ENCODE measurements at places on chromosomes 6 and 20. TPM values are rescaled to one million over a fixed set of nuclear protein-coding genes. Genes with fewer than 3 reads are reported as not detected.
A peak's percentile ranks its signal among the peaks of the same experiment; 100 is the strongest.

DNA sequence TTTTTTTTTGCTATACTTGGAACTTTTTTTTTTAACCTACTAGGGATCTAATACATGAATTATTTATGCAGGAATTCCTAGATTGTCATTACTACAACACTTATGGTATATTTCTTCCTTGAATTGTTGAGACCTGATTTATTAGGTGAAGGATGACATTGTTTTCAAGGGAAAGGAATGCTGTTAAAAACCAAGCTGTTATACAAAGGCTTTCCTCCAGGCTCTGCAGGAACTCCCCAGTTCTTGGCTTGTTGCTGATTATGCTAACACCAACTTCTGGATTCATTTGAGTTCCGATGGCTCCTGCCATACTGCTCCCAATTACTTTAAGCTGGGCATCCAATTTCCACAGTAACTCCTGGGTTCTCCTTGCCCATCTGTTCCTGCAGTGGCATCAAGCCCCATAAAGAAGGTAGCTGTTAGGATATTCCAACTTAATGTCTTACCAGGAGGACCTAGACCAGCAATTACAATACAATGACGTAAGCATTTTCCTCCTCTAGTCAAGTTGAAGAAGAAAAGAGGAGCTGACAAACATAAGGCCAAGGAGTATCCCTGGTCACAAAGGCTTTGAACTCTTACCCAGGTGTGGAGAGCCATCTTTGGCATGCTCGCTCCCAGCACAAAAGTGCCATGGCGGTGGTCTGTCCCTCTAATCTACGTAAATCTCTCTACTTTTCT lies 215.9 kb upstream of the AGPAT4 start:
- peaks cover under 1% of the 10 kb centered on the region for H3K4me1 ChIP-seq
- no peak overlapping the region for H3K4me3 ChIP-seq
- no peak overlapping the region for H3K27ac ChIP-seq
- no peaks in the 10 kb centered on the region for H3K27me3 ChIP-seq
- no peak for DNase-seq

GRCh38 chr6:138145402-138145801 lies 16.3 kb upstream of the ARFGEF3 start:
- no peaks in the 10 kb centered on the region for H3K27me3 ChIP-seq
- no peaks in the 10 kb centered on the region for H3K36me3 ChIP-seq
- no peak overlapping the region for H3K4me3 ChIP-seq
- H3K27ac ChIP-seq = no peak overlapping the region

- H3K27me3 ChIP-seq = no peaks in the 10 kb centered on the region
- no peak for DNase-seq
- no peak overlapping the region for H3K27ac ChIP-seq
Measured at GRCh38 chr6:47007657-47008396, 34.3 kb downstream of the ADGRF1 start.

GRCh38 chr6:89574910-89575561 lies 63.5 kb downstream of the LYRM2 start:
- H3K27ac ChIP-seq = no peak overlapping the region
- DNase-seq = no peak
- no peaks in the 10 kb centered on the region for H3K27me3 ChIP-seq

- H3K36me3 ChIP-seq = no peaks in the 10 kb centered on the region
- H3K4me1 ChIP-seq = no peaks in the 10 kb centered on the region
- H3K27ac ChIP-seq = no peak overlapping the region
- H3K27me3 ChIP-seq = no peaks in the 10 kb centered on the region
- no peak for DNase-seq
- no peak overlapping the region for H3K4me3 ChIP-seq
Measured at GRCh38 chr6:56814802-56815201, 140.1 kb upstream of the BEND6 start.

GRCh38 chr6:26272171-26272637 lies 92.8 kb upstream of the BTN3A2 start:
- peak overlapping the region; percentile 64 for H3K27ac ChIP-seq
- no peaks in the 10 kb centered on the region for H3K27me3 ChIP-seq
- H3K4me1 ChIP-seq = peaks cover 2% of the 10 kb centered on the region

GRCh38 chr6:47133230-47134000 lies 91.3 kb upstream of the ADGRF1 start:
- no peak overlapping the region for H3K4me3 ChIP-seq
- no peaks in the 10 kb centered on the region for H3K36me3 ChIP-seq
- peaks cover 2% of the 10 kb centered on the region for H3K4me1 ChIP-seq
- H3K27me3 ChIP-seq = no peaks in the 10 kb centered on the region
- DNase-seq = no peak

- no peak for DNase-seq
- H3K27me3 ChIP-seq = peaks cover 12% of the 10 kb centered on the region
- H3K36me3 ChIP-seq = no peaks in the 10 kb centered on the region
- no peak overlapping the region for H3K27ac ChIP-seq
- no peak overlapping the region for H3K4me3 ChIP-seq
- H3K4me1 ChIP-seq = no peaks in the 10 kb centered on the region
Measured at GRCh38 chr6:28978959-28979561, 26.1 kb downstream of the ZNF311 start.

GRCh38 chr20:11755071-11755841 lies 162.4 kb upstream of the BTBD3 start:
- no peak overlapping the region for H3K27ac ChIP-seq
- H3K4me1 ChIP-seq = no peaks in the 10 kb centered on the region
- no peaks in the 10 kb centered on the region for H3K36me3 ChIP-seq
- no peak overlapping the region for H3K4me3 ChIP-seq
- no peaks in the 10 kb centered on the region for H3K27me3 ChIP-seq

DNA sequence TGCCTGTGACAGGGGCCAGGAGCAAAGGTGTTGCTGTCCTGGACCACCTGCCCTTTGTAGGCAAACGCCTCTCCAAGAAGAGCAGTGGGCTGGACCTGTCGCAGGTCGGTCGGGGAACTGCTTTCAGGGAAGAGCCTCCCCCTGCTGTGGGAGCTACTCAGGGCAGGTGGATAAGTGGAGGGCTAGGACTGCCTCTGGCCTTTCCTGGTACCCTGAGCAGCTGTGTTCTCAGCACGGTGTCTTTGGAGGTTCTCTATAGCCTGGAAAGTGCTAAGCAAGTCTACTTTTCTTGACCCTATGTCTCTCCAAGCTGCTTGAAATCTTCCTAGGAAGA lies 35.0 kb downstream of the BPIFB1 start:
- H3K27me3 ChIP-seq = no peaks in the 10 kb centered on the region
- DNase-seq = no peak
- H3K4me1 ChIP-seq = no peaks in the 10 kb centered on the region
- no peak overlapping the region for H3K4me3 ChIP-seq
- no peak overlapping the region for H3K27ac ChIP-seq

- H3K36me3 ChIP-seq = no peaks in the 10 kb centered on the region
- H3K27ac ChIP-seq = no peak overlapping the region
- no peak overlapping the region for H3K4me3 ChIP-seq
- DNase-seq = no peak
- no peaks in the 10 kb centered on the region for H3K27me3 ChIP-seq
Measured at GRCh38 chr6:143759666-143760065, 81.9 kb downstream of the PHACTR2 start.

DNA sequence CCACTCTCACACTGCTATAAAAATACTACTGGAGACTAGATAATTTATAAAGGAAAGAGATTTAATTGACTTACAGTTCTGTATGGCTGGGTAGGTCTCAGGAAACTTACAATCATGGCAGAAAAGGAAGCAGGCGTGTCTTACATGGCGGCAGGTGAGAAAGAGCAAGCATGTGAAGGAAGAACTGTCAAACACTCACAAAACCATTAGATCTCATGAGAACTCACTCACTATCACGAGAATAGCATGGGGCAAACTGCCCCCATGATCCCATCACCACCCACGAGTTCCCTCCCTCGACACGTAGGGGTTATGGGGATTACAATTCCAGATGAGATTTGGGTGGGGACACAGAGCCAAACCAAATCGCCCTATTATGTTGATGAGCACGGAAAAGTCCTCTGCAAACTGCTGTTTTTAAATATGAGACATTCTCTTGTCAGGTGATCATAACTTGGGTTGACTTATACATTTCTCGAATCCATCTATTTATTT lies 133.5 kb downstream of the AIG1 start:
- no peaks in the 10 kb centered on the region for H3K27me3 ChIP-seq
- no peaks in the 10 kb centered on the region for H3K4me1 ChIP-seq
- H3K27ac ChIP-seq = no peak overlapping the region
- no peak overlapping the region for H3K4me3 ChIP-seq
- no peaks in the 10 kb centered on the region for H3K36me3 ChIP-seq
- DNase-seq = no peak

GRCh38 chr20:61300709-61301108 lies 48.6 kb downstream of the CDH4 start:
- no peaks in the 10 kb centered on the region for H3K27me3 ChIP-seq
- H3K4me3 ChIP-seq = no peak overlapping the region
- H3K4me1 ChIP-seq = no peaks in the 10 kb centered on the region
- H3K27ac ChIP-seq = no peak overlapping the region
- peak; percentile 55 for DNase-seq

DNA sequence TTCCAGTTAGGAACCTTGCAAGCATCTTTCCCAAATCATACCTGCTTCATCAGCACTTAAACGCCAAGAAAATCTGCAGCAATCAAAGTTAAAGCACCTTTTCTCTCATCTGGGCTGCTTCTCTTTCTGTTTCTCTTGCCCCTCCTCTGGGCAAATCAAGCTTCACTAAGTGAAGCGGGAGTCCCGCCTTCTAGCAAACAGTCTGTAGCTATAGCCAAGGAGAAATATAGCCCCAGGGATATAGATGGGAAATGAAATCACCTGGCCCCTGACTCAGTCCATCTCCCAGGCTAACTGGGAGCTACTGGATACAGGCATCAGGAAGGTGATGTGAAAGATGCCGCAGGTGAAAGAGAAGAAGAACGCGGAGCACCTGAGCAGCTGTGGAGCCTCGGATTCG lies 481.9 kb downstream of the C6orf118 start:
- H3K27me3 ChIP-seq = no peaks in the 10 kb centered on the region
- no peaks in the 10 kb centered on the region for H3K4me1 ChIP-seq
- no peaks in the 10 kb centered on the region for H3K36me3 ChIP-seq
- H3K27ac ChIP-seq = no peak overlapping the region
- H3K4me3 ChIP-seq = no peak overlapping the region

- H3K36me3 ChIP-seq = no peaks in the 10 kb centered on the region
- H3K4me3 ChIP-seq = no peak overlapping the region
- peaks cover 9% of the 10 kb centered on the region for H3K4me1 ChIP-seq
- no peak for DNase-seq
- peaks cover 50% of the 10 kb centered on the region for H3K27me3 ChIP-seq
- no peak overlapping the region for H3K27ac ChIP-seq
Measured at GRCh38 chr6:149940672-149940982, 1.2 kb upstream of the ULBP2 start.

GRCh38 chr6:57432919-57433684 lies 115.7 kb downstream of the PRIM2 start:
- no peaks in the 10 kb centered on the region for H3K36me3 ChIP-seq
- no peak overlapping the region for H3K4me3 ChIP-seq
- DNase-seq = no peak
- H3K27me3 ChIP-seq = no peaks in the 10 kb centered on the region
- no peak overlapping the region for H3K27ac ChIP-seq
- H3K4me1 ChIP-seq = no peaks in the 10 kb centered on the region

DNA sequence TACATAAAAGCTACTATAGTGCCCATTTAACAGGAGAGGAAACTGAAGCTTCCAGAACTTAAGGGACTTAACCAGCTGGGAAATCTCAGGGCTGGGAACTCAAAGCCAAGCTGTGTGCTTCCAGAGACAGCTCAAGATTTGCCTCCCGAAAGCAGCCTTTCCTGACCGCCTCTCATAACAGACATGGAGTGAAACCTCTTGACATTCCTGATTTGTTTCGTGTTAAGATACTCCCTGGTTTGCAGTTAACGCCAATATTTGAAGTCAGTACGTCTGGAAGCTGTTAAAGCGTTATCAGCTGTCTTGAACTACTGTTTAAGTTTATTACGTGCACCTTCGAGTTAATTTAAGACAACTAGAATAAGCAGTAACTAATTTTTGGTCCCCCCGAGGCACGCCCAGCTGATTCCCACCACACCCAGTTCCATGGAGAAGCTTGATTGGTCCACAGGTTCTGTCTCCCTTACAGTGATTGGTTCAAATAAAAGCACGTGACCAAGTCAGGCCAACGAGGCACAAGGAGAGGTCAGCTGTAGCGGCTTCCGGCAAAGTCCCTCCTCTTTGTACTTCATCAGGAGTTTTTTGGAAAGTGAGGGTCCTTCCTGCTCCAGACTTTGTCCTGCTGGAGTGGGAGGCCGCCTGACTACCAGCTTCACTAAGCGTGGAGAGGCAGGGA lies 8.9 kb upstream of the TCP11 start:
- DNase-seq = no peak
- no peaks in the 10 kb centered on the region for H3K27me3 ChIP-seq
- no peak overlapping the region for H3K4me3 ChIP-seq
- no peaks in the 10 kb centered on the region for H3K36me3 ChIP-seq

GRCh38 chr20:39946053-39946810 lies 742.8 kb downstream of the MAFB start:
- no peaks in the 10 kb centered on the region for H3K36me3 ChIP-seq
- H3K4me3 ChIP-seq = no peak overlapping the region
- no peaks in the 10 kb centered on the region for H3K4me1 ChIP-seq
- no peaks in the 10 kb centered on the region for H3K27me3 ChIP-seq

- H3K36me3 ChIP-seq = peaks cover 7% of the 10 kb centered on the region
- H3K27ac ChIP-seq = no peak overlapping the region
- no peak for DNase-seq
- no peaks in the 10 kb centered on the region for H3K4me1 ChIP-seq
Measured at GRCh38 chr20:56483970-56484369, 15.5 kb downstream of the RTF2 start.

GRCh38 chr20:20603339-20603990 lies 109.0 kb downstream of the RALGAPA2 start:
- DNase-seq = peak; percentile 40
- no peak overlapping the region for H3K4me3 ChIP-seq
- no peaks in the 10 kb centered on the region for H3K36me3 ChIP-seq
- no peak overlapping the region for H3K27ac ChIP-seq

DNA sequence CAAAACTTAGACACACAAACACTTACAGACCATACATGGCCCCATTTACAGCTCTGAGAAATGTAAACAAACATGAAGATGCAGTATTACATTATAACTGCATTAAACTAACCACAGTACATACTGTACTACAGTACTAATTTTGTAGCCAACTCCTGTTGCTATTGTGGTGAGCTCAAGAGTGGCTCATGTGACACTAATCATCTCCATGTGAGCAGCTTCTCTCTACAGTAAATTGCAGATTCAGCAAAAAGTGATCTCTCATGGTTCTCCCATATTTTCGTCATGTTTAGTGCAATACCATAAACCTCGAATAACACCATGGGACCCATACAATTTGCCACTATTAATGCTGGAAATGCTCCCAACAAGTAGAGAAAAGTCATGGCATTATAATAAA lies 860.4 kb downstream of the EPHA7 start:
- H3K27ac ChIP-seq = no peak overlapping the region
- no peak overlapping the region for H3K4me3 ChIP-seq
- DNase-seq = no peak
- no peaks in the 10 kb centered on the region for H3K36me3 ChIP-seq
- no peaks in the 10 kb centered on the region for H3K27me3 ChIP-seq

GRCh38 chr6:30565772-30566171 lies 5.5 kb upstream of the ABCF1 start:
- no peak overlapping the region for H3K4me3 ChIP-seq
- H3K4me1 ChIP-seq = peaks cover 9% of the 10 kb centered on the region
- H3K27ac ChIP-seq = no peak overlapping the region
- H3K36me3 ChIP-seq = peaks cover 2% of the 10 kb centered on the region
- H3K27me3 ChIP-seq = no peaks in the 10 kb centered on the region

The IPCEF1 gene
- total RNA-seq = 25.9 TPM

The CLPSL2 gene
- total RNA-seq = not detected

The FRK gene
- 25.0 TPM for total RNA-seq

The TINAG gene
- 22.1 TPM for total RNA-seq

The TLDC2 gene
- 2.3 TPM for total RNA-seq

The FAM83C gene
- not detected for total RNA-seq

The PCSK2 gene
- total RNA-seq = 0.22 TPM

The HLA-DRA gene
- 607 TPM for total RNA-seq

The APOM gene
- 4.6 TPM for total RNA-seq

The GRM1 gene
- total RNA-seq = 0.19 TPM

The WFDC5 gene
- 1.0 TPM for total RNA-seq

The MACROD2 gene
- total RNA-seq = 10.0 TPM

The RNF144B gene
- 153 TPM for total RNA-seq

Data from kidney (tissue), 22 donors.